ENCODE measurements at places on chromosomes 3 and 15. TPM values are rescaled to one million over a fixed set of nuclear protein-coding genes. Genes with fewer than 3 reads are reported as not detected.
A peak's percentile ranks its signal among the peaks of the same experiment; 100 is the strongest.

CFAP92 gene
- total RNA-seq: 0.62 TPM

CLDN18 gene
- total RNA-seq: not detected

LARP6 gene
- total RNA-seq: 49.7 TPM

GPR15 gene
- not detected for total RNA-seq

CKMT1B gene
- total RNA-seq: not detected

SLC27A2 gene
- total RNA-seq: 0.39 TPM

SCAANT1 gene
- total RNA-seq: not detected

PRRT3 gene
- total RNA-seq: 2.1 TPM

P2RY14 gene
- 1.1 TPM for total RNA-seq

PRR23E gene
- total RNA-seq: not detected

- no peaks in the 10 kb centered on the region for H3K27me3 ChIP-seq
- DNase-seq: no peak
- no peak overlapping the region for H3K27ac ChIP-seq
- H3K4me3 ChIP-seq: no peak overlapping the region
- H3K4me1 ChIP-seq: peaks cover 3% of the 10 kb centered on the region
Observed at GRCh38 chr3:24139463-24140412, 194.7 kb downstream of the NR1D2 start.

GRCh38 chr3:110457508-110457907 is 614.1 kb upstream of the NECTIN3 start:
- H3K27ac ChIP-seq: no peak overlapping the region
- no peak overlapping the region for H3K4me3 ChIP-seq
- no peaks in the 10 kb centered on the region for H3K27me3 ChIP-seq

- no peaks in the 10 kb centered on the region for H3K36me3 ChIP-seq
- no peak for DNase-seq
- no peak overlapping the region for H3K4me3 ChIP-seq
- H3K27me3 ChIP-seq: no peaks in the 10 kb centered on the region
- H3K4me1 ChIP-seq: no peaks in the 10 kb centered on the region
Observed at GRCh38 chr3:72036899-72037298, 252.0 kb upstream of the PROK2 start.

DNA sequence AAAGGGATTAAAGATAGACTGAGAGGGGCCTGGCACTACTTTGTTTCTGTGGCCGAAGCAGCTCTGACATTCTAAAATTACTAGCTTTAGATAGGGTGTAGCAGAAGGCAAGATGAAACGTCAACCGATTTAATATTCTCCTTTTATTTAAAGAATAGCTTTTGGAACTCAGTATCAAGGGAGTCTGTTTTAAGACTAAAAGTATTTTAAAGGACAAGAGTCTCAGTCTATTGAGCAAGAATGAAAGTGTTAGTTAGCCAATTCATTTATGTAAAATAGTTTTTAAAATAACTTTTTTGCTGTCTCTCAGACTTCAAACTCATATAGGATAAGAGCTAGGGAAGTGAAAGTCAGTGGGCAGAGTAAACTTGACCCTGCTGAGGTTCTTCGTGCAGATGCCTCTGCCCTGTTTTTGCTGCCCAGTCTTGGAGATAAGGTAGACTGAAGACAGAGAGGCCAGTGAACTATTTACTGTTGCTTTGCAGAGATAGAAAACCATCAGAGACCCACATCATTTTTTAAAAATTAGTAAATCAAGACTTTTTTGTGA is 1090.9 kb downstream of the ROBO2 start:
- H3K27ac ChIP-seq: no peak overlapping the region
- H3K4me3 ChIP-seq: no peak overlapping the region
- no peaks in the 10 kb centered on the region for H3K36me3 ChIP-seq
- H3K27me3 ChIP-seq: no peaks in the 10 kb centered on the region
- H3K4me1 ChIP-seq: no peaks in the 10 kb centered on the region

DNA sequence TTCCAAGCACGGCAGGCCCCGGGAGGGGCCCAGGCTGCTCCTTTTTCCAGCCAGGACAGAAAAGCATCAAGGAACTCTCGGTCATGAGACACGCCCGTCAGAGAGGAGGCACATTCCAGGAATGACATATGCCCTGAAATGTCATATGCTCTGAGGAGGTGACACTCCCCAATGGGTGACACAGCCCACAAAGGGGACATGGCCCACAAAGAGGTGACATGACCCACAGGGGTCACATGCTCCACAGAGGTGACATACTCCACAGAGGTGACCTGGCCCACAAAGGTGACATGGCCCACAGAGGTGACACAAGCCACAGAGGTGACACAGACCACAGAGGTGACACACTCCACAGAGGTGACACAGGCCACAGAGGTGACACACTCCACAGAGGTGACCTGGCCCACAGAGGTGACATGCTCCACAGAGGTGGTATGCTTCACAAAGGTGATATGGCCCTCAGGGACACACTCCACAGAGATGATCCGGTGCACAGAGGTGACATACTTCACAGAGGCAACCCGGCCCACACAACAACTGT is 79.2 kb downstream of the ABHD5 start:
- no peak for DNase-seq
- H3K4me3 ChIP-seq: no peak overlapping the region
- H3K27me3 ChIP-seq: no peaks in the 10 kb centered on the region
- no peaks in the 10 kb centered on the region for H3K4me1 ChIP-seq
- peak overlapping the region; percentile 82 for H3K27ac ChIP-seq
- no peaks in the 10 kb centered on the region for H3K36me3 ChIP-seq

GRCh38 chr15:58110999-58111717 is 27.0 kb upstream of the AQP9 start:
- no peaks in the 10 kb centered on the region for H3K36me3 ChIP-seq
- DNase-seq: no peak
- no peaks in the 10 kb centered on the region for H3K4me1 ChIP-seq

DNA sequence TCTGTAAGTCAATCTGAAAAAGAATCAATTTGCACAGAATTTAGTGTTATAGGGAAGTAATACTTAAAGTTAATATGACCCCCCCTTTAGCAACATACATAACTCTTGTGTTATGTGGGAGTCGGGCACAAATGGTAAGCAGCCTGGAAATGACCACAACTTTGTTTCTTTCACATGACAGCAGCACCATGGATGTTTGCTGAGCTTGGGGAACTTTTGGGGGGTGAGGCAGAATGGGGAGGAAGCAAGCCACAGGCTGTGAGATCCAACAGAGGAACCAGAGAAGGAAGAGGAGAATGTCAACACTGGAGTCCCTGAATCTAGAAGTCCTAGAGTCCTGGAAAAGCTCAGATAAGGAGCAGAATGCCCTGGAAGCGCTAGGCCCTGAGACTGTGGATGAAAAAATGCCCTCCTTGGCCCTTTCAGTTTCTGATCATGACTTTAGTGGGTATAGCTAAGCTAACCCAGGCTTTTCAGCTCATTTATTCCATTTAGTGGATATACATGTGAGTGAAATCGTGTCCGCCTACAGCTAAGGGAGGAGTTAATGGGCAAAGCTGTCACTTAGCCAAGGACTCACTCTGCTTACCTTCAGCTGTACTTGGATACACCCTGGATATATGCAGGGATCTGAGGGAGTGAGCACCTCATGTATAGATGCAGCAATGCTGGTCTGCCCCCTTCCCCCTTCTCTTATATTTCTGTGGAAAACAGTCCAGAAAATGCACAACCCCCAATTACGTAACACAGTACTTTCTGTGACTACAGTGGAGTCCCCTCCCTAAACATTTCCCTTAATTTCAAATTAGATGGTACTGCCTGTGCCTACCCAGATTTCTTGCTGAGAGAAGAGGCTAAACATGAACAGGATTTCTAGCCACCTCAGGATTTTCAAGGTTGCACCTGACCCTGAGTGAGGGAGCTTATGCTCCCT is 39.1 kb downstream of the CFAP91 start:
- H3K4me1 ChIP-seq: no peaks in the 10 kb centered on the region
- no peak overlapping the region for H3K27ac ChIP-seq
- H3K27me3 ChIP-seq: no peaks in the 10 kb centered on the region

DNA sequence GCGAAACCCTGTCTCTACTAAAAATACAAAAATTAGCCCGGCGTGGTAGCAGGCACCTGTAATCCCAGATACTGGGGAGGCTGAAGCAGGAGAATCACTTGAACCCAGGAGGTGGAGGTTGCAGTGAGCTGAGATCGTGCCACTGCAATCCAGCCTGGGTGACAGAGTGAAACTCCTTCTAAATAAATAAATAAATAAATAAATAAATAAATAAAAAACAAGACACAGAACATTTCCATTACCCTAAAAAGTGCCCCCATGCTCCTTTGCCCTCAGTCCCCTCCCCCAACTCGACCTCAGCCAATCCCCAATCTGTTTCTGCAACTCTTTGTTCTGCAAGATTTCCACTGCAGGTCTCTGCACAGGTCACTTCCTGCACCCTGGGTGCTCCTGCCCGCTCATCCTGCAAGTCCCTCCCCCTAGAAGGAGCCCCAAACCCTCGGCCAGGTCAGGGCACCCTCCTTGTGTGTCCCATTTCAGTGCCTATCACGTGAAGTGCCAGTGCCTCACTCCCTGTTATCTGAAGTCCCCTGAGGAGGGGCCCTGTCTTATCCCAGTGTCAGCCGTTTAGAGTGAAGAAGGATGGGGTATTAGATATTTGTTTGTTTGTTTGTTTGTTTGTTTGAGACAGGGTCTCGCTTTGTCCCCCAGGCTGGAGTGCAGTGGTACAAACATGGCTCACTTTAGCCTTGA is 1.1 kb downstream of the FAM240A start:
- H3K4me1 ChIP-seq: no peaks in the 10 kb centered on the region
- no peaks in the 10 kb centered on the region for H3K27me3 ChIP-seq
- H3K4me3 ChIP-seq: no peak overlapping the region
- no peak overlapping the region for H3K27ac ChIP-seq

DNA sequence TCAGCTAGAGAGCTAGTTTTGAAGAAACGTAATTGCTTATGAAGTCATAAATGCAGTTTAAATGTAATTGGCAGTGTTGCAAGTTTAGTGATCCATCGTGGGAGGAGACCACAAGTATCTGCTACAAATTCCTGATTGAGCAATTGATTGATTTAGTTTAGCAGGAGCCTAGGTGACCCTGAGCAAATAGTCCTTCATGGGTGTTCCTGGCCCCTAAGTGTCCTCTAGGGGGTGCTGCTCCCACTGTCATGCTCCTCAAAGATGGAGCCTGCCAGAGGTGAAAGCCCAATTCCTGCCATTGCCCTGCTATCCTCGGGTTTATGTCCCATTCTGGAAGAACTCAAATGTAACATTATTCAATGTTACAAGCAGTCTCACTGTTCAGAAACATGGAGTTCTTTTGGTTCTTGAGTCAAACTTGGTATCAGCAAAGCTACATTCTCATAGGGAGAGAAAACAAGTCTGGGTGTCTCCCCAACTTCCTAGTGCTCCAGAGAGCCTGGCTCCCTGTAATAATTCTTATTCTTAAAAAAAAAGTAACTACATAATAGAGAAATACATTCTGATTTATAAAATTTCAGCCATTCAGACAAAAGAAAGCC is 29.8 kb upstream of the SENP5 start:
- H3K27me3 ChIP-seq: no peaks in the 10 kb centered on the region
- no peak overlapping the region for H3K4me3 ChIP-seq
- no peaks in the 10 kb centered on the region for H3K36me3 ChIP-seq
- DNase-seq: peak; percentile 78
- H3K27ac ChIP-seq: no peak overlapping the region
- no peaks in the 10 kb centered on the region for H3K4me1 ChIP-seq

DNA sequence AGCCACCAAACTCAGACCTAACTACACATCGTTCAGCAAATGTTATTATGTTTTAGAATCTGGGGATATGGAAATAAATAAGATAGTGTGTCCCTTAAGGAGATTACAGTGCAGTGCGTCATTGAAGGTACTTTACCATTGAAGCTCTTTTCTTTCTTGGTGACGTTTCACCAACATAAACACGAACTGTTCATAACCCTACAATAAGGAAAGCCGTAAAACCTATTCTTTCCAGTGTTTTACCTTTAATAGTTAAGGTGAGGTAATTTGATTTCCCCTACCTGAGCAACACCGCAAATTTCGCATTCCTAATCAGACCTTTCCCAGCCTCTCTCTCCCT is 826 bp downstream of the CCDC66 start:
- no peaks in the 10 kb centered on the region for H3K36me3 ChIP-seq
- DNase-seq: no peak
- H3K4me3 ChIP-seq: peak overlapping the region; percentile 76
- H3K27ac ChIP-seq: no peak overlapping the region
- H3K4me1 ChIP-seq: peaks cover 3% of the 10 kb centered on the region
- H3K27me3 ChIP-seq: no peaks in the 10 kb centered on the region

DNA sequence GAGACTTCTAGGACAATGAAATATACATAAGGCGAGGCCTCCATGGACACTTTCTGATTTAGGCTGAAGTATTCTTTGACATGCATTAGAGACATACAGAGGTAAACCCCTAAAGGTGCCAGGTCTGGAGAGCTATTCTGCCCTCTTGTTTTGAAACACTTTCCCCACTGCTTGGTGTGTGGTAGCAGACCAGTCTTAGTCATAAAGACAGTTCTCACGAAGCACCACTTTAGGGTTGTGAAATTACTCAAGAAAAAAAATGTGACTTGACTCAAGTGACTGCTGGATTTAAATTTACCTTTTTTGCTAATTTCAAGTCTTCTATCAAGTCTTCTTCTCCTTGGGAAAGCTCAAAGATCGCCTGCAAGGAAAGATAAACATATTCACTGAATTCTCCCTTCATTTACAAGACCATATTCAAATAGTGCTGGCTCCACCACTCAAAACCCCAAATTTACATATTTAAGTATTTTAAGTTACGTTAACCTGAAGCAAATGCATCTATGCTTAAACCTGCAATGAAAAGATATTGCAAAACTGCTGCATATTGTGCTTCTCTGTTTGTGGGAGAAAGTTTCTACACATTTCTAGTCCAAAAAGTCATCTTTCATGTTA is 48.4 kb downstream of the ARHGEF3 start:
- no peak overlapping the region for H3K4me3 ChIP-seq
- no peak overlapping the region for H3K27ac ChIP-seq
- no peak for DNase-seq
- H3K4me1 ChIP-seq: no peaks in the 10 kb centered on the region
- no peaks in the 10 kb centered on the region for H3K36me3 ChIP-seq
- H3K27me3 ChIP-seq: no peaks in the 10 kb centered on the region

DNA sequence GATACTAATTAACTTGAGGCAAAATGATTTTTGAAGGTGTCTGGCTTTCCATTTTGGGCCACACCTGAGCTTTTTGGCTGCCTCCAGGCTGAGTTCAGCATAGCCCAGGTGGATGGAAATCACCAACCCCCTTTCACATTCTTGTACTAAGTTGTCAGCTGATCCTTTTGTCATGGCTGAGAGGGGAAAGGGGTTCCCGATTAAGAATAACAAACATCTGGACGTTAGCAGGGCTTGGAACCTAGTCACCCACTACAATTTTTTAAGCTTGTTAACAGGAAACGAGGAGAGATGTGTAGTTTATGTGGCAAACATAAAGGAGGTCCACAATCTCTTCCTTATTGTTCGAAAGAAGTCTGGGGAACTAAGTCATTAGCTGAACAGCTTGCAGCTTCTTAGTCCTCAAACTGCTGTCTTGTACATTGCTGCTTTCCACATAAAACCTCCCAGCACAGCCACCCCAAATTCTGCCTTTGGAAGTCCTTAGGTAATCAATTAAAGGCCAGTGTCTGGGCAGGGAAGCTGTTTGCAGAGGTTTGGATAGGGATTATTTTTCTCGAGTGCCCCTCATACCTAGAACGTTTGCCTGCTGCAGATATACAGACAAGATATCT is 5.0 kb downstream of the NR2F2 start:
- H3K4me3 ChIP-seq: peak overlapping the region; percentile 98
- H3K27me3 ChIP-seq: no peaks in the 10 kb centered on the region
- H3K4me1 ChIP-seq: no peaks in the 10 kb centered on the region
- no peak for DNase-seq
- H3K27ac ChIP-seq: peak overlapping the region; percentile 82

GRCh38 chr3:120451272-120451761 is 525 bp upstream of the FSTL1 start:
- H3K27ac ChIP-seq: peak overlapping the region; percentile 81
- H3K4me1 ChIP-seq: peaks cover 6% of the 10 kb centered on the region
- no peaks in the 10 kb centered on the region for H3K36me3 ChIP-seq
